ENCODE measurements at places on chromosomes 2 and 18.

DNA sequence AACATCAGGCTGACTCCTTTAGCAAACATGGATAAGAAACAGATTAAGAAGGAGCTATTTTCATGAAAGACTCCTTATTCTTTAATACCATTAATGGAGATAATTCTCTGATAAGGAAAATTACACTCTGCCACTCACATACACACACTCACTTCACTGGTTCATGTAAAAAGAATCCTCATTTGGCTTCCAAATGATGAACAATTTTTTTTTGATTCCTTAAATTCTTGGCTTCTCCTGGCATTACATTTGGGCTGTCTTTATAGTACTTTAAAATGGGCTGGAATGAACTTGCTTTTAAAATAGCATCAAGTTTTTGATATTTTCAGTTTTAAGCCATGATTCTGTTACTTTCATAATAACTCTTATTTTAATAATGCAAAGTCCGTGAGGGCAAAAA, 328.6 kb downstream of the SLC8A1 start:
- no peak overlapping the region for H3K27ac ChIP-seq
- no peaks in the 10 kb centered on the region for H3K36me3 ChIP-seq
- no peaks in the 10 kb centered on the region for H3K27me3 ChIP-seq
- H3K4me1 ChIP-seq: no peaks in the 10 kb centered on the region
- no peak overlapping the region for H3K4me3 ChIP-seq

- H3K4me1 ChIP-seq: peaks cover 50% of the 10 kb centered on the region
- peak overlapping the region; percentile 3 for H3K4me3 ChIP-seq
- H3K36me3 ChIP-seq: no peaks in the 10 kb centered on the region
Measured at GRCh38 chr2:137968477-137969417, 4.5 kb downstream of the HNMT start.

- peaks cover 21% of the 10 kb centered on the region for H3K27me3 ChIP-seq
- no peak overlapping the region for H3K27ac ChIP-seq
- no peaks in the 10 kb centered on the region for H3K36me3 ChIP-seq
- no peaks in the 10 kb centered on the region for H3K4me1 ChIP-seq
- DNase-seq: no peak
Measured at GRCh38 chr18:11224153-11224552, 74.8 kb upstream of the PIEZO2 start.

DNA sequence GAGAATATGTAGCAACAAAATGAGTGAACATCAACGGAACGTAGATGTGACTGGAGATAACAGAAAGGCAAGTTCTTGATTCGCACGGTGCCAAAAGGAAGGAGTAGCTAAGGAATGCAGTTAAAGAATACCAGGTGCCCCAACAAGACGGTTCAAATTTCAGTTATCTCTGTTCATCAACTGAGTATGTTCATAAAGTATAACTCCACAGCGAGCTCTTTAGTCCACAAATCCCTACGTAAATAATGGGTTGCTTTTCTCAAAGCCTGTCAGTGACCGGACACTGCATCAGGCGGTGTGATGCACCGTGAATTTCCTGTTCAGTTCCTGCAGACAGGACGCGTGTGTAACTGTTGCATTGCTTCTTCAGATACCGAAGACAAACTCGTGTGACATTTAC, 91.8 kb downstream of the NOL10 start:
- DNase-seq: peak; percentile 41
- H3K4me1 ChIP-seq: peaks cover 26% of the 10 kb centered on the region
- no peaks in the 10 kb centered on the region for H3K27me3 ChIP-seq
- peak overlapping the region; percentile 27 for H3K4me3 ChIP-seq
- H3K27ac ChIP-seq: peak overlapping the region; percentile 58
- peaks cover 11% of the 10 kb centered on the region for H3K36me3 ChIP-seq

DNA sequence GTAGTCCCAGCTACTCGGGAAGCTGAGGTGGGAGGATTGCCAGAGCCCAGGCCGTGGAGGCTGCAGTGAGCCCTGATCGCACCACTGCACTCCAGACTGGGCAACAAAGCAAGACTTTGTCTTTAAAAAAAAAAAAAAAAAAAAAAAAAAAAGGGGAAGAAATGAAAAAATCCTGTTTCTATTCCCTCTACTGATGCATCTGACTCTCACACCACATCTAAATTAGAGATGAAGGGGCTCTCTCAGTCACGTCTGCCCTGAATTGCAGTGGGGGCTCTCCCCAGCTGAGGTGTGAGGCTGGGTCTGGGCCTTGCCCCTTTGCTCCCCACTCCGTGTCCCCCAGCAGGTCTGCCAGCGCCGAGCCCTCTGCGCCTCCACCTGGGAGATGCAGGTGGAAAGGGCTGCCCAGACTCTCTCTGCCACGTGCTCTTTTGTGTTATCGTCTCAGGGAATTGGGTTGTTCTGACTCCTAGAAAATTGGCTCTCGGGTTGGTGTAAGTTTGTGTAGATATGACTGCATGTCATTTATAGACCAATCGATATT, 30.2 kb downstream of the TRAPPC12 start:
- no peaks in the 10 kb centered on the region for H3K27me3 ChIP-seq
- no peaks in the 10 kb centered on the region for H3K4me1 ChIP-seq
- H3K36me3 ChIP-seq: no peaks in the 10 kb centered on the region
- H3K4me3 ChIP-seq: no peak overlapping the region

GRCh38 chr18:79603321-79604204, 76.0 kb upstream of the CTDP1 start:
- no peaks in the 10 kb centered on the region for H3K4me1 ChIP-seq
- no peak for DNase-seq
- H3K27me3 ChIP-seq: peaks cover 86% of the 10 kb centered on the region
- H3K27ac ChIP-seq: no peak overlapping the region
- no peaks in the 10 kb centered on the region for H3K36me3 ChIP-seq

DNA sequence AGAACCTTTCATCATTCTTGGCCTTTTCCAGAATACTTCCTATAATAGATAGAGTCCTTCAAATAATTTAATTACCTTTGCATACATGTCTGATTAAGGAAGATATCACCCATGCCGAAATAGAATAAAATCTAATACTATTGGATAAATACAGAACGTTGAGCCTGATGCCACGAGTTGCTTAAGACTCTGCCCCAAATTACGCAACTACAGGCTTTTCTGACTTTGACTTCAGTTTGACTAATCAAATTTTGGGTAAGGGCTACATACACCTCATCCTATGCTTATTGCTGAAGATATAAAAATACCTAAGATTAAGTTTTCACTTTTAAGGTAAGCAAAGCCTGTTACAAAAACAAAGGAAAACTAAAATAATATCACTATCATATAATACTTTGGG, 1065.1 kb upstream of the NRXN1 start:
- H3K4me1 ChIP-seq: no peaks in the 10 kb centered on the region
- DNase-seq: no peak
- H3K4me3 ChIP-seq: no peak overlapping the region
- H3K36me3 ChIP-seq: no peaks in the 10 kb centered on the region
- no peak overlapping the region for H3K27ac ChIP-seq
- no peaks in the 10 kb centered on the region for H3K27me3 ChIP-seq

GRCh38 chr2:80351231-80351630, 46.7 kb upstream of the LRRTM1 start:
- no peak for DNase-seq
- peaks cover 5% of the 10 kb centered on the region for H3K27me3 ChIP-seq
- no peaks in the 10 kb centered on the region for H3K4me1 ChIP-seq
- no peaks in the 10 kb centered on the region for H3K36me3 ChIP-seq
- H3K4me3 ChIP-seq: no peak overlapping the region
- H3K27ac ChIP-seq: no peak overlapping the region

GRCh38 chr18:55317864-55318263, 270.1 kb downstream of the TCF4 start:
- no peaks in the 10 kb centered on the region for H3K27me3 ChIP-seq
- H3K27ac ChIP-seq: no peak overlapping the region
- no peaks in the 10 kb centered on the region for H3K4me1 ChIP-seq
- DNase-seq: no peak
- H3K4me3 ChIP-seq: no peak overlapping the region
- no peaks in the 10 kb centered on the region for H3K36me3 ChIP-seq

DNA sequence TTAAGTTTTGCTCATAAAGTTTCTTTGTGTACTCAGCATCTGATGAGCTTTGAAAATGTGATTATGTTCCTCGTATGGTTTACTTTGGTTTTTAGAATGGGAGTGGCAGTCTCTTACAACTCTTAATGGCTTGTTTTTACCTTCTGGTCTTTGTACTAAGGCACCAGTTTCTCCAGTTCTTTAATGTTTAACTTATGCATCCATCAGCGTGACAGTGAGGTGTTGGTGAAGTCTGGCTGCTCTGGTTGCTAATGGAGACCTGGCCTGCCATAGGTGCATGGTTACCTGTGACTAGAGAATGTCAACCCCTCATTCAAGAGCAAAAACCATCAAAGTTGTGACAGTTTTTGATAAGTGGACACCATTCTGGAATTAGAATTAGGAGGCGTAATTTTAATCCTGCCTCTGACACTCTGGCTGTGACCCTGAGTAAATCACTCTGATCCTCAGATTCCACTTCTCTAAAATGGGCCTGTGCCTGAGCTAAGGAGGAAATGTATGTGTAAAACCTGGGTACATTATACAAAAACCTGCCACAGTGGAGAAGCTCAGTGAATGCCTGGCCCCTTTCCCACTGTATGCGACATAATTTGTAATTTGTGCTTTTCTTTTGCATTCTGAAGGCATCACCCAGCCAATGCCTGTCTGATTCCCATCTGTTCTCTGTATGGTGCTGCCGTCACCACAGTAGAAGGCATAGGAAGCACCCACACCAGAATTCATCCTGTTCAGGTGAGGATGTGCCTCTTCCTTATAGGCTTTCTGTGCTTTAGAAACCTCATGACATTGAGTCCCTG, 11.2 kb downstream of the AOX1 start:
- peaks cover 33% of the 10 kb centered on the region for H3K4me1 ChIP-seq
- H3K27me3 ChIP-seq: no peaks in the 10 kb centered on the region
- H3K4me3 ChIP-seq: no peak overlapping the region
- no peaks in the 10 kb centered on the region for H3K36me3 ChIP-seq
- DNase-seq: no peak
- no peak overlapping the region for H3K27ac ChIP-seq

- no peak for DNase-seq
- H3K4me3 ChIP-seq: no peak overlapping the region
- no peaks in the 10 kb centered on the region for H3K36me3 ChIP-seq
- no peaks in the 10 kb centered on the region for H3K27me3 ChIP-seq
- no peak overlapping the region for H3K27ac ChIP-seq
Measured at GRCh38 chr2:144578099-144578498, 58.2 kb upstream of the ZEB2 start.

DNA sequence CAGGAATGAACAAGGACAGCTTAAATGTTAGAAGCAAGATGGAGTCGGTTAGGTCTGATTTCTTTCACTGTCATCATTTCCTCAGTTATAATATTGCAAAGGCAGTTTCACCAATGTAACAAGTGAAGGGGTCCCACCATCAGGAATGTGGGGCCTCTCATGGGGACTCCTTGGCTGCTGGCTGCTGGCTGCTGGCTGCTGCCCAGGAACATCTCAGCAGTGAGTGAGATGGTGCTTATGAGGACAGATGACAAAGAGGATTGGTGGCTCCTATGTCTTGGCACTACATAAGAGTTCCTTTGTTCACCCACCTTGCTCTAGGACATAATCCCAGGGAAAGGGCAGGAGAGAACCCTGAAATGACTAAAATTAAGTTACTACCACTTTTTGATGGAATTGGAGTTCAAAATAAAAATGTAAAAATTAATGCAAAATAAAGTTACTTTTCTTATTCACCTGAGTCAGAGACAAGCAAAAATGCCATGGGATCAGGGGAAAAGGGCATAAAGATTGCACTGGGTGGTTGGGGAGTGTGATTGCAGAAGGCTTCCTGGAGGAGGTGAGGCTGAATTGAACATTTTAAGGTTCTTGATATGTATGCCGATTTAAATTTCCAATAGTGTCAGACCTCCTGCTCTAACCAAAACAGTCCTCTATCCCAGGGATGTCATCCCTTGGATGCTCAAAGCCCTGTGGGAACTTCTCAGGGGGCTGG, 23.4 kb downstream of the TMEM177 start:
- no peak for DNase-seq
- H3K4me3 ChIP-seq: no peak overlapping the region
- no peaks in the 10 kb centered on the region for H3K27me3 ChIP-seq
- no peaks in the 10 kb centered on the region for H3K4me1 ChIP-seq

DNA sequence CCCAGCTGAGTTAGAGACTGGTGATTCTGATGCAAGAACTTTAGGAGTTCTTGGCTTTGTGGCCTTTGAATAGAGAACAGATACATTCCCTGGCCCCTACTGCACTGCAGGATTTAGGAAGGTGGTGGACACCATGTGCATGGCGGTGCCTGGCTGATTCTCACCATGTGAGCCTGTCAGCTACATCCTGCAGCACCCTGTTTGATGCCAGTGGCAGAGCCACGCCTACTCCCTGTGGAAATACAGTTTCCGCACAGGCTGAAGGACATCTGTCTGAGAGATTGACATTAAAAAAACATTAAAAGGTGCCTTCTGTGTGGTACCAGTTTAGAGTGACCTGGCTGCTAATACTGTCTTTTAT, 50.0 kb downstream of the KCNE4 start:
- no peaks in the 10 kb centered on the region for H3K36me3 ChIP-seq
- no peaks in the 10 kb centered on the region for H3K27me3 ChIP-seq
- H3K27ac ChIP-seq: no peak overlapping the region
